ENCODE measurements at places on chromosomes 2 and 18.

DNA sequence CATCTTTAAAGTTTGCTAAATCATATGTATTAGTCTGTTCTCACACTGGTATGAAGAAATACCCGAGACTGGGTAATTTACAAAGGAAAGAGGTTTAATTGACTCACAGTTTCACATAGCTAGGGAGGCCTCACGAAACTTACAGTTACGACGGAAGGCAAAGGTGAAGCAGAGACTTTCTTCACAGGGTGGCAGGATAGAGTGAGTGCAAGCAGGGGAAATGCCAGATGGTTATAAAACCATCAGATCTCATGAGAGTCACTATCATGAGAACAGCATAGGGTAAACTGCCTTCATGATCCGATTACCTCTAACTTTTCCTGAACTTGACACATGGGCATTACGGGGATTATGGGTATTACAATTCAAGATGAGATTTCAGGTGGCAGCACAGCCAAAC lies 1075.2 kb upstream of the NRXN1 start:
- DNase-seq, result no peak

GRCh38 chr2:164877169-164877568 lies 35.5 kb upstream of the COBLL1 start:
- no peak for DNase-seq

GRCh38 chr2:54549917-54550518 lies 93.9 kb downstream of the SPTBN1 start:
- no peak for DNase-seq

- DNase-seq, result no peak
These were observed 188.0 kb upstream of the NT5C1B start for GRCh38 chr2:18777250-18777812.

DNA sequence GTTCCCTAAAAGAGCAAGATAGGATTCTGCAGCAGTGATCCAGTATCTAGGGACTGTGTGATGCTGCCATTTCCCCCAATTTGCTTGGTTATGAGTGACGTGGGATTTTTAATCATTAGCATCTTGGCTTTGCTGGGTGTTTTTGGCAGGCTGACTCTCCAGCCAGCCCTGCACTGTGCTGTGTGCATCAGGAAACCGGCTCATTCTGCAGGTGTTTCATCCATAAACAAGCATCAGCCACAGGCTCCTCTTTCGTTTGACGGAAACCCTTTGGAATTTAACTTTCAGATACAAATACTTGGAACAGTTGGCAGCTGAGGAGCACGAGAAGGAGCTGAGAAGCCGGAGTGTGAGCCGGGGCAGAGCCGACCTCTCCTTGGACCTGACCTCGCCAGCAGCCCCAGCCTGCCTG lies 135.9 kb downstream of the TPGS2 start:
- DNase-seq, result no peak

DNA sequence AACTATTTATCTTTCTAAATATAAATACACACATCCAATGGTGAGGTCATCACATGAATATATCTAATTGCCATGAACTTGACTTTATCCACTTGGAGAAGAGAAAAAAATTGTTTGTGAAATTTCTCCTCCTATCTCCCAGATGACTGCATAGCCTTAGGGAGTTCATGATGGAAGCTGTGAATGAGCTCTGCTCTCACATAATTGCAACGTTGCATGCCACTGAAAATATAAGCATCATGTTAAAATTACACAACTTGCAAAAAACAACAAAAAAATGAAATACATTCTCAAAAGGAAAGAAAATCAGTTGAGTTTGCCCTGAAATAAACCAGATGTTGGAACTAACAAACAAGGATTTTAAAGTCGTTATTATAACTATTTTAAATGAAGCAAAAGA lies 50.6 kb upstream of the OSR1 start:
- no peak for DNase-seq

DNA sequence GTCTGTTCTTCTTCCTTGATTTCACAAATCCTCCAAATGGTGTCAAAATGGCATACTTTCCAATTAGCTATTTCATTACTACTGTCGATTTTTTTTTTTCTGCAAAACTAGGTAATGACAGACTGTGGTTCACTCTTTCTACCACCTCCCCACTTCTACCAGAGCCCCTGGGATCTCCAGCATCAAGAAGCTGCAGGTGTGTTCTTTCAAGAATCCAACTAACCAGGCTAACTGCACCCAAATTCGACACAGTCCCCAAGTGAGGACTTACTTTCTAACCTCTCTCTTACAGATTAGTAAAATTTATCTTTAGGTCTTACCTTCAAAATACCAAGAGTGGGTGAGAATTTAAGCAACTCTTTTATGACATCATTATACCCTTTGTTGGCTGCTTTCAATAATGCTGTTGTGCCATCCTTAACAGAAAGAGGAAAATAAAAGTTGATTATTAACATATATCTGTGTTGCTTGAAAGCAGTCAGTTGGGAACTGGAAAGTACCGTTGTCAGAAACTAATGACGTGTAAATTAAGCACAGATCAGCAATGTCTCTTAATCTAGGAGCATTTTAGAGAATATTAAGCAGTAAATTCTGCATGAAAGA lies 31.2 kb upstream of the NPC1 start:
- no peak for DNase-seq

DNA sequence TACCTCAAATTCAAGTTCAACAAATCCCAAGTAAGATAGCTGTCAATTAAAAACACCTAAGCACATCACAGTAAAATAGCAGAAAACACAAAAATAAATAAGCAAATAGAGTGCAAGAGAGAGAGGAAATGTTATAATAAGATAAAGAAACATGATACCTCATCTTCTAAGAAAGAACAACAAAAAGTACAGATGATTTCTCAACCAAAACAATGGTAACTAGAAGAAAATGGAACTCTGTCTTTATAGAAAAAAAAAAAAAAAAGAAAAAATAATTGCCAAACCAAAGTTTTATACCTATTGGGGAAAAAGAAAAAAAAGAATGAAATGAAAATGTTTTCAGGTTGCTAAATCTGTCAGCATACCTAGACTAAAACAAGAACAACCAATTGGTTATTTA lies 1253.5 kb upstream of the CDH2 start:
- DNase-seq, result no peak

GRCh38 chr18:7172611-7173010 lies 55.0 kb upstream of the LAMA1 start:
- no peak for DNase-seq

DNA sequence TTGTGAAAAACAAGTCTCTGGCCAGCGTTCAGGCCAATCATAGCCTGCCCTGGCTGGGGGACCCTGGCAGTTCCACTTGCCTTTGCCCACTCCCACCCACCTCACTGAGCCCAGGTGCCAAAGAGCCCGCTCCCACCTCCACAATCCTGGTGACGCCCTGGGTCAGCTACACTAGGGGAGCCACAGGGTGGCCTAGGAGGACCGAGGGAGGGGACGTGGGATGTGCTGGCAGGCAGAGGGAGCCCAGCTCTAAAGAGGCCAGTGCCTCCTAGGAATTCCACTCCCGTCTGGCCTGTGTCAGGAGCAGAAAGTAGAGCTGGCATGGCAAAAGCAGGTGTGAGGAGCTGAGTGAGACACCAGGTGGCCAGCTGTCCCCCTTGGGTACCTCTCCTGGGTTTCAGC lies 49.3 kb downstream of the TNS1 start:
- DNase-seq, result no peak

DNA sequence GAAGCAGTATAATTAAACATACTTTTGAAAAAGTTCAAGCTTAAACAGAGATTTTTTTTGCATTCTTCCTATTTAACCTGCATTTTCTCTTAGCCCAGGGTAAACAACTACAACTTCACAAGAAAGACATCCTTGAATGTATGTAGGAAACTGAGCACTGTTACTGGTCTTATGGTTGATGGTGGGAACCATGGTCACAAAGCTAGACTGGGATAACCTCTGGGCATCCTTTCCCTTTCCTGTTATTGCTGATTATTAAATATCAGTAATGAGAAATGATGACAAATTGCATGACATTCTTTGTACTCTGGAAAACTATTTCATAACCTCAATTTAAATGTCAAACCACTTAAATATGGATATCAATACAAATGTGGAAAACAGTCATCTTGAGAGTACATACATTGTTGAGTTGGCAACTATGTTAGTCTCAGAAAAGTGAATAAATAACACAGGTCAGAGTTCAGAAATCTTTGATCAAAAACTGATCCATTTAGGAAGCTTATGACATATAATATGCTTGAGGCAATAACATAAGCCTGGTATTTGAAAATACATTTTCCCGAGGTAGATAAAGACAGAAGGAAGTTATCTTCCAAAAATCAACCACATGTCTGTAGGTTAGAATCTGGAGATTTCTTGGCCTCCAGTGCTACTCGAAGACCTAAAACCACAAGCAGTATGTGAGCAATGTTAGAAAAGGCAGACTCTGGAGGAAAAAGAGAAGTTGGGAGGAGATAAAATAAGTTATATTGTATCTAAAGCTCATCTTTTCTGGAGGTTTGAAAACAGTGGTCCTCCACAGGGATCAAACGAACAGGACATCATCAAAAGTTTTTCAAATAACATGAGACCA lies 65.2 kb upstream of the ST8SIA5 start:
- DNase-seq, result no peak

- DNase-seq, result no peak
These were observed 162.5 kb downstream of the RAD51AP2 start for GRCh38 chr2:17355608-17356329.

DNA sequence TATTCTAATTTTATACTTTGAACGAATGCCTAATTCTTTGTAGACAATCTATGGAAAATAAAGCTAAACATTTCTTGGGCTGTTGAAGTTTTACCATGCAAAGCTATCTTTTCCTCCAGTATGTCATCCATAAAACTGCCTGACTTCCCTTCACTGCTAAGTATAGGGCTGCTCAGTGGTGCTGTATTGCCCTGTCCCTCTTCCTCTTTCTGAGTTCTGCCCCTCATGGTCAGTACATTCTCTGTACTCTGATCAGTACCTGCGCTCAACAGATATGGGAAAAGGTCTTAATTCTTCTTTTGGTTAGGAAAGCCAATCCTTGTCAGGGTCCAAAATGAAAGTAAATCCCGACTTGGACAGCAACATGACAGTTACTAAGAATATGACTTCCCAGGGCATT lies 321.9 kb downstream of the RAD51AP2 start:
- no peak for DNase-seq

DNA sequence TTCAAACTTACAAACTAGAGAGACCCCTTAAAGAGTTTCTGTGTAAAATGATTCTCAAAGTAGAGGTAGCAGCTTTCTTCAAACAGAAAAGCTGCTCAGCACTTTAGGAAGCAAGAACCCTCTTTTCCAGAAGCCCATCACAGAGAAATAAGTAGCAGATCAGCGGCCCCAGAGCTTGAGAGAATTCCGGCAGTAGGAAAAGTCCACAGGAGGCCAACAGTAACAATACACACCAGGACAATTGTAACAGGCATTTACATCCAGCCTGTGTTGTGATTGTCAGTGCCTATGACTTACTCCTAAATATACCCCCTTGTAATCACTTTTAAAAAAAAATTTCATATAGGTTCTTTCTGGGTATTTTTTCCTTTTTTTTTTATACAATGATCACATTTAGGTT lies 161.4 kb upstream of the ACVR2A start:
- no peak for DNase-seq

DNA sequence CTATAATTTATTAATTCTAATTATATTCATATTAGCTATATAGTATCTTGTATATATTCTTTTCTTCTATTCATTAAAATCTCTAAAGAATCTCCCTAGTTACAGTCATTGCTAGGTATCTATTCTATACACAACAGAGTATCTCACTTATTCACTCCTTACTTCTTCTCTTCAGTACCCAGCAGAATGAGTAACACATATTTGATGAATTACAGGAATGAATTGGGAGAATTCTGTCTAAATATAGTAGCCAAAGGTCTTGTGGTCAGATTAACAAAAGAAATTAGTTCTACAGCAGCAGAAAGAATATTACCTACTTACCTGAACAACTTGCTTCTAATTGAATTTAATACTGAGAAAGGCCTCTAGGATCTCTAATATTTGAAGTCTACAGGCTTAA lies 758.0 kb upstream of the ZEB2 start:
- DNase-seq, result no peak

- no peak for DNase-seq
These were observed 101.2 kb downstream of the UBR3 start for GRCh38 chr2:169928463-169928864.

GRCh38 chr18:47490882-47491281 lies 239.4 kb upstream of the SKOR2 start:
- DNase-seq, result no peak

- no peak for DNase-seq
These were observed 59.5 kb downstream of the MFSD6 start for GRCh38 chr2:190467575-190468083.

GRCh38 chr2:162887087-162887486 lies 48.5 kb upstream of the KCNH7 start:
- no peak for DNase-seq

GRCh38 chr2:120552800-120553481 lies 182.7 kb upstream of the GLI2 start:
- no peak for DNase-seq

- DNase-seq, result no peak
These were observed 6.5 kb downstream of the GREB1 start for GRCh38 chr2:11540148-11540995.

GRCh38 chr2:219290381-219291171 lies 11.4 kb downstream of the DNAJB2 start:
- no peak for DNase-seq

DNA sequence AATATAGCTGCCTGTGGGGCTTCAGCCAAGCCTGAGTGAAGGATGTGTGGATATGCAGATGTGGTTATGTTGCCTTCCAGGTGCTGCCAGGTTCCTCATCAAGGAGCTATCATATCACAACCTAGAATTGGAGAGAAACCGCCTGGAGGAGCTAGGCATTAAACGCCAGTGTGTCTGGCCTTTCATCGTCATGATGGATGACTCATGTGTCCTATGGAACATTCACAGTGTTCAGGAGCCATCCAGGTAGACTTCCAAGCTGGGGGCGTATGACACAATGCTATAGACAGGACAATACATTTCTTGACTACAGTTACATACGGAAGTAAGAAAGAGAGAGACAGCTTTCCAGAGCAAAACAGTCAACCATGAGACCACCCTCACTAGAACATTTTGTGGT lies 86.8 kb downstream of the ESCO1 start:
- DNase-seq, result no peak

- DNase-seq, result no peak
These were observed 297.1 kb upstream of the CCDC68 start for GRCh38 chr18:55256226-55256928.

DNA sequence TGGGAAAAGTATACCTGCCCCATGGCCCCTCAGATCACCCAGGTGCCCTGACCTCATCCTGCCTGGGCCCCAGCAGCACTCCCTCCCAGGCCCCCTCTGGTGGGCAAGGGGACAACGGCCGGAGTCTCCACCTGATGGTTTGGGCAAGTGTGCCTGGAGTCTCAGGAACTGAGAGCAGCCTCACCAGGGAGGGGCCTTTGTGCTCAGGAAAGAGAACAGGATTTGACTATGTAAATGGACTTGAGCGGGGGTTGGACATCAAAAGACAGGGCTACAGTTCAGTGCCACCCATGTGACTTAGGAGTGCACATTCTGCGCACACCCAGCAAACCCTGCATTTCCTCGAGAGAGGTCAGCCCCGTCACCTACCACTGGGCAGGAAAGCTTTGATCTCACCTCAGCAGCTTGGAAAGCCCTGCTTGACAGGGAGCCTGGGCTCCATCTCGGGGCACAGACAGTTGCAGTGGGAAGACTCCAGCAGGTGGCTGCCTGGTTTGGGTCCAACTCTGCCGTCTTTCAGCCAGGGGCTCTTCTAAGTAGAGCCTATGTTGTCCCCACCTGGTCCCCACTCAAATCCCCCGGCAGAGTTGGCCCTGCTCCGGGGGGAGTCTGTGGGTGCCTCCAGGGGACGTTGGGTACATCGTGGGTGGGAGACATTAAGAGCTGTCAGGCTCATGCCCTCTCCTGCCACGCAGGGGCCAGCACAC lies 3.3 kb downstream of the INPP5D start:
- DNase-seq, result no peak

All from activated CD4-positive, alpha-beta T cell treated with anti-CD3 and anti-CD28 coated beads, Interleukin-2, amount 50 U/mL, for 4 hours (primary cell).